CD4-positive, alpha-beta T cell treated with Interleukin-15 for 1 hour (primary cell): ENCODE measurements at places on chromosomes 7 and 10.
A peak's percentile ranks its signal among the peaks of the same experiment; 100 is the strongest.

DNA sequence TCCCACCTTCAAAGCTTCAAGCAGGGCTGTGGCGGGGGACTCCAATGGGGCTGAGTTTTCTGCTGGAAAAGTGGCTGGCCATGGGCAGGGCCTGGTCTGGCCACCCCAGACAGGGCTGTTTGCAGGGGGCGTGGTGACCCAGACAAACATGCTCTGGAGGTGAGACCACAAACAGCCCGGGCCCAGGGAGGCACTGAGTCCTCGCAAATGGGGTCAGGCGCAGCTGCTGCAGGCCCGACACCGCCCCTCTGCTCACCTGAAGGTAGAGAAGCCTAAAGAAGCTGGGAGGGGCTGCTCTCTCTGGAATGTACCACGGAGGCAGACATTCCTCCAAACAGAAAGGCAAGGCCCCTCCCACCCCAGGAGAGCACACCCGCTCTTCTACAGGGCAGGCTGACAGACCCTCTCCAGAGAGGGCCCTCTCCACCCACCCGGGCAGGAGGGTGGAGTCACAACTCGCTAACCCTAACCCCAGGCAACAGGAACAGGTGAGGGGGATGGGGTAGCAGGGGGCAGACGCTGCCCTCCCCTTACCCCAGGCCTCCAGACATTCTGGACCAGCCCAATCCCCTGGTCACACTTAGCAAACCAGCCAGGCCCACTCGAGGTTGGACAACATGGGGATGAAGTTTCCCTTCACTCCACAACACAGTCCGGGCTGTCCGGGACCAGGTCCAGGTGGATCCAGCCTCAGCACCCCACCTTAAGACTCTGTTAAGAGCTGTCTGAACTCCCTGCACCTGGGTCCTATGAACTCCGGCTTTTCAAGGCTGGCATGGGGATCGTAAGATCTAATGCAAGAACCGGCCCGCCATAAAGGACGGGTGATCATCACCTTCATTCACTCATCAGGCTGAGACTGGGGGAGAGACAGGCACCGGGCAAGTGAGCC is 32.3 kb downstream of the OAT start:
- DNase-seq = no peak

- no peak for DNase-seq
Measured at GRCh38 chr10:94496010-94496409, 49.6 kb upstream of the HELLS start.

GRCh38 chr10:13158401-13158800 is 3.0 kb upstream of the MCM10 start:
- DNase-seq = peak; percentile 20

GRCh38 chr10:35631404-35631803 is 10.7 kb downstream of the FZD8 start:
- no peak for DNase-seq

GRCh38 chr10:43237128-43237527 is 29.7 kb downstream of the RASGEF1A start:
- peak; percentile 1 for DNase-seq

DNA sequence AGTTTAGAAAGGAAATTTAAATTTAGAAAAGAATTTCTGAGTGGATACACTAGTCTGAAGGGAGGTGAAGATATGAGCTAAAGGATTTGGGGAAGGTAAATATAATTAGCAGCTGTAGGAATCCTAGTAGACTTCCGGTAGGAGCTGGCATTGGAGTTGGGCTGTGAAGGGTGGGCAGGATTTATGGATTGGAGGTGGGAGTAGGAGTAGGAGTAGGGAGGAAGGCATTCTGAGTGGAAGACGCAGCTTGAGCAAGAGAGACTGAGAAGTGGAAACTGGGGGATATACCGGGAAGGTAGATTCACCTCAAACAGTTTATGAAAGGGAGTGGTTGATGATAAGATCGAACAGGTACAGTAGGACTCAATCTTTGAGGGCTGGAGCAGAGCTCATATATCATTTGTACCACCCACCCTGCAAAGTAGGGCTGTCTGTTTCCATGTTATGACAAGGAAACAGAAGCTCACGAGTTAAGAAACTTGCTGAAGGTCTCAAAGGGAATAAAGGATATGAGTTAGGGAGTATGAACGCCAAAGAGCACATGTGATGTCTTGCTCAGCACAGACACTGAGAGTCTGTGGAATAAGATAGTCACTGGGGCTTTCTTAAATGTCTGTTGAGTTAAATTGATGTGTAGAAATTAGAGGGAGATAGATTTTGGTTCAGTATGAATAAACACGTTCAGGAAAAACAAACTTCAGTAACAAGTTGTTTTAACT is 81.6 kb downstream of the RPS24 start:
- no peak for DNase-seq

DNA sequence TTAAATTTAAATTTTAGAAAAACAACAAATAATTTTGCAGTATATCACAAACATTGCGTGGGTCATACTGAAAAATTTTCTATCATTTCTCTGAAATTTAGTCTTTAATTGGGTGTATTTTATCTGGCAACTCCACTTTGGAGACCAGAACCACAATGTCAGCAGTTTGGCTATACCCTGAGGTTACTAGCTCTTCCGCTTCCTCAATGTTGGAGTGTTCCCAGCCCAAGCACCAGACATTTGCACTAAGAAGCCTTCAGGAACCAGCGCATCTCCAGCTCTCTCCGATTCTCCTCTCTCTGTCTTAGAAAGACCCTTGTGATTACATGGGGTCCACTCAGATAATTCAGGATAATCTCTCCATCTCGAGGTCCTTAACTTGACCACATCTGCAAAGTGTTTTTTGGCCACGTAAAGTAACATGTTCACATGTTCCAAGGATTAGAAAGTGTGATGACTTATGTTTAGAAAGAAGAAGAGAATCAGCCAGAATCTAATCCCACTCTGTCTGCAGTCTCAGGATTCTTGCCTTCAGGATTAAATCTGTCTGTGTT is 43.1 kb upstream of the ADRB1 start:
- DNase-seq = no peak
